ENCODE measurements at places on chromosomes 3 and 15.

- DNase-seq = no peak
These were observed 301.4 kb downstream of the RBMS3 start for GRCh38 chr3:29582273-29582672.

DNA sequence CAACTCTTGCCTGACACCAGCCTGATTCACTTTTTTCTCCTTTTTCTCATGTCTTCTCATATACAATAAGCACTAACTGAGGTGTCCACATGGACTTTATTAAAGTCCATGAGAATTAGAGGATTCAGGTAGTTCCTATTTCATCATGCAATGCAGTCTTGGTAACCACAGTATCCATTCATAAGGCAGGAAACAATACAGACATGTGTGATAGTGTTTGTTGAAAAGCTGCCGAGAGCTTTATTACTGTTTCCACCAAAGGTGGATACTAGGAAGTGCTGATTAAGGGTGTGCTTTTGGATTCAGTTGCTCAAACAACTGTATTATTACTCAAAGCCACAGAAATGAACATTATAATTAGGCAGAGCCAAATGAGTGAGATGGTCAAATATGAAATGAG, 5.3 kb downstream of the CASR start:
- DNase-seq = no peak

- DNase-seq = peak; percentile 56
These were observed 61.3 kb downstream of the BDH1 start for GRCh38 chr3:197494366-197495058.

- DNase-seq = peak; percentile 10
These were observed 428.2 kb downstream of the NLGN1 start for GRCh38 chr3:173825730-173826129.

- DNase-seq = no peak
These were observed 13.8 kb downstream of the NBEAL2 start for GRCh38 chr3:46993292-46993691.

- peak; percentile 90 for DNase-seq
These were observed 2.3 kb downstream of the SH3BP5 start for GRCh38 chr3:15330031-15330596.

DNA sequence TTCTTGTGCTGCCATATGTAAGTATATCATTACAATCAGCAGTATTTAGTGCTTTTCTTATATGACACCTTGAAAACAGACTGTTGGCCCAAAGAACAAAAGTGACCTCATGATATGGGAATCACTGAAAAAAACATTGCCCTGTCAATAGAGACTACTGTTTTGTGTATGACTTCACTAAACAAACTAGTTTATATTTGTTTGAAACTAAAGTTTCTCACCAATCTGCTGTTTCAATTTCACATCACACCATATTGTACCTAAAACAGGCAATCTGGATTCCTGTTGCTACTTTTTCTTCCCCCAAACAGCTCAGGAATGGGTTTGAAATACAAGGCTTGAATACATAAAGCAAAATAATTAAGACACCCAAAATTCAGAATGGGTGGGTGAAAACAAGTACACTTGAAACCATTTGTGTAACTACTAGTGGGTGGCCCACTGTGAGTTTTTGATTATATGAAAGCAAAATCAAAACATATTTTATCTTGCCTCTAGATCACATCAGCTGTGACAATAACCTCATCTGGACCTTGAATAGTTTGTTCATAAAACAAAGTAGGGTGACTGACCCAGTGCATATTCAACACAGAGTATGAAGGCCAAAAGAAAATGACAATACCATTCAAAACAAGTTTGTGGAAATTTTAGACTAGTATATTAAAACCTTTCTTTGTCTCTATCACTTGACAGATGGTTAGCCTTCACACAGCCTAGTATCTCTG, 5.9 kb downstream of the ZBTB20 start:
- no peak for DNase-seq

GRCh38 chr3:33575311-33575710, 135.1 kb upstream of the UBP1 start:
- no peak for DNase-seq

GRCh38 chr3:147661916-147662315, 252.8 kb downstream of the ZIC1 start:
- DNase-seq = no peak

GRCh38 chr3:115512565-115513415, 110.5 kb upstream of the GAP43 start:
- DNase-seq = peak; percentile 67

GRCh38 chr3:57918123-57918837, 89.9 kb upstream of the FLNB start:
- peak; percentile 95 for DNase-seq

DNA sequence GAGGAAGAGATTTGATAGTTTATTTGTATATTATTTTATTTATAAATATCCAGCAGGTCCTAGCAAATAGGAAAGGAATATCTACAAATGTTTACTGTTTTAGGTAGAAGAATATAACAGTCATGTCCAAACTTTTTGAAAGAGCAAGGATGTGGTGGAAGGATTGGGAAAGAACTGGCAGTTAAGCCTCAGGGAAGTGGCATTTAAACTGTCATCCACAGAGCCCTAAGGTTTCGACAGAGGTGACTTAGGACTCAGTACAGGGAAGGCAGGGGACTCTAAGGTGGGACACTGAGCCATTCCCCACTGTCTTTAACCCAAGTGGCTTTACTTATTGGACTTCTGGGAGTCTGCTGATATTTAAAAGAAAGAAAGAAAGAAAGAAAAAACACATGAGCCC, 11.8 kb upstream of the TMEM87A start:
- peak; percentile 30 for DNase-seq

- no peak for DNase-seq
These were observed 72.0 kb downstream of the RAP2B start for GRCh38 chr3:153233986-153234385.

GRCh38 chr3:141629976-141630375, 108.1 kb upstream of the RNF7 start:
- no peak for DNase-seq

DNA sequence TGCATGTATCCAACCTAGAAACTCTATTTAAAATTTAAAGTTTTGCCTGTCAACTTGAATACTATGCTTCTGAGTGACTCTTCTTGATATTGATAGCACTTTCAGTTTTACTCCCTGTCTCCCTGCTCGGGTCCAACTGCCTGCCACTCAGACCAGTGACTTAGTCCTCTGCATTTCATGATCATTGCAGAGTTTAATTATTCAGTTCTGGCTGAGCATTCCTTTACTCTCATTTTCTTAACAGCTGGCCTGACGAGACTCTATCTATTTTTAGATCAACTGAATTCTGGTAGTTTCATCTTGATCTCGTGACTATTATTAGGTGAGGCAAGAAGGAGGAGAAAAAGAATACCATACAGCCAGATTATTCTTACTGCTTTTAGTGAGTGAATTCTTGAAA, 617.4 kb downstream of the SI start:
- peak; percentile 24 for DNase-seq

DNA sequence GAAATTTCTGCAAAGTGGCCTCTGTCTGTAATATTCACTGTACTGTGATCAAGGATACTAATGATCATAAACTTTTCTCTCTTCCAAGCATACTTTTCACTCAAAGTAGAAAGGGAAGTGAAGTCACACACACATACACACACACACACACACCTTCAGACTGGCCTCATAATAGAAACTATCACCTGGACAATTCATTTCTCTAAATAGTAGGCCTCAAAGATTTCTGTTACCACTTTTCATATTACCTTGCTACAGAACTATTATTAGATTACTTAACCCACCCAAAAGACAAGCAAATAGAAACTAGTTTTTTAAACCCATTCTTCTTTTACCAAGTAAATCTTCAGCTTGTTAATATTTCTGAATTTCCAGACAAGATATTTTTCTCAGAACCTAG, 12.2 kb downstream of the CPB1 start:
- no peak for DNase-seq

GRCh38 chr15:33262306-33262705, 48.5 kb upstream of the RYR3 start:
- peak; percentile 1 for DNase-seq

- no peak for DNase-seq
These were observed 18.3 kb downstream of the RNF13 start for GRCh38 chr3:149831321-149831720.

DNA sequence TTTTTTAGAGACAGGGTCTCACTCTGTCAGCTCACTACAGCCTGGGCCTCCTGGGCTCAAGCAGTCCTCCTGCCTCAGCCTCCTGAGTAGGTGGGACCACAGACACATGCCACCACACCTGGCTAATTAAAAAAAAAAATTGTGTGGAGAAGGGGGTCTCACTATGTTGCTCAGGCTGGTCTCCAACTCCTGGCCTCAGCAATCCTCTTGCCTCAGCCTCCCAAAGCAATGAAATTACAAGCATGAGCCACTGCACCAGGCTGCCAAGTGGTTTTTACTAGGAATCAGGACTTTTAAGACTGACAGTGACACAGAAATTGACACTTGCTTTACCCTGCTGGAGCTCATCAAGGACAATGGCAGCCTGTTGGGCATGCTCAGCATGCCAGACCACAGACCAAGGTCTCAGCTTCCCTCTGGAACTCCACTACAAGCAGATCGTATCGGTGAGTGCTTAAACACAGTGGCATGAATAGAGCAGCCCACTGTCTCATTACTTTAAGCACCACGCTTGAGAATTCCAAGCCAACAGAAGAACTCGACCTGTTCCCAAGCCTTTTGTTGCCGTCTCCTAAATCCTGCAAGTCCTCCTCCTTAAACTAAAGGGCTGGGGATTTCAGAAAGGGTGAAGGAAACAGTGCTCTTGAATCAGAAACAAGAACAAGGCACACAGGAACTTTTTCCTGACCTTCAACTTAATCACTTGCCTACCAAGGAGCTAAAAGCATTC, 41.4 kb downstream of the EOMES start:
- DNase-seq = no peak

GRCh38 chr15:29652595-29652994, 169.7 kb downstream of the TJP1 start:
- no peak for DNase-seq

DNA sequence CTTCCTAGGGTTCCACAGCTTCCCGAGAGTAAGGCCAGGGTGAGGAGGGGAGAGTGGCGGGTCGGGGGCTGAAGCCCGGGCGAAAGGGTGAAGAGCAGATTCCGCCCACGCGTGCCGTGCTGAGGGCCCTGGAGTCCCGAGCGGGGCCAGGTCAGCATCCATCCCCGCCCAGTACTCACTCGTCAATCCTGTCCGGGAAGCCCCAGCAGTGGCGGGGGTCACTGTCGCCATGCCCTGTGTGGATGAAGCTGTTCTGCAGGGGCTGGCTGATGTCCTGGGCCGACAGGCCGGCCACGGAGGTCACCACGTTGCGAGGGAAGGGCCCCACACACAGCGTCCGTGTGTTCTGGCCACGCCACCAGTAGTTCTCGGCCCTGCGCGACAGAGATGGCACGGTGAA, 36.3 kb downstream of the TNK2 start:
- no peak for DNase-seq

DNA sequence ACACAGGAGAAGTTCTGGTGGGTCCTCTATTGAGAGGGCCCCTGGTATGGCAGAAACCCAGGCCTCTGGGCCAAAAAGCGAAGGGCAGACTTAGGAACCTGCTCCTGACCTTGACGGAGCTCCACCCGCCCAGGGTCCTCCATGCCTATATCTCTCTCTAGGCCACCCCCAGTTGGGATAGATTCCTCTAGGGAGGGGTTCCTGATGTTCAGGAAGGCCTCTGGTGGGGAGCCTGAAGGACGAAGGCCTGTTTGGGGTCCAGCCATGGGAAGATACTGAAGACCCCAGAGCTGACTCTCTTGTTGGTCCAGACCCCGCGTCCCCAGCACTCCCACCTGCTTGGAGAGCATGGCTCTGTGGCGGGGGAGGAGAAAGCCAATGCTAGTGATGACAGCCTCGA, 104.2 kb downstream of the CORO2B start:
- DNase-seq = no peak

GRCh38 chr3:65888196-65888595, 150.5 kb downstream of the MAGI1 start:
- peak; percentile 13 for DNase-seq

DNA sequence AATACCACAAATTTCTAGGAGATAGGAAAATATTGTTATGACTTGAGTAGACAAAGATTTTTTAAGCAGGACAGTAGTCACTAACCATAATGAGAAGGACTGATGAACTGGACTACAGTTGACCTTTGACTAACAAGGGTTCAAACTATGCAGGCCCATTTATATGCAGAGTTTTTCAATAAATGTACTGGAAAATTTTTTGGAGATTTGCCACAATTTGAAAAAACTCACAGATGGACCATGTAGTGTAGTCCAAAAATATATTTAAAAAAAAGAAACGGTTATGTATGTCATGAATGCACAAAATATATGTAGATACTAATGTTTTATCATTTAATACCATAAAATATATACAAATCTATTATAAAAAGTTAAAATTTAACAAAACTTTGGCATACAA, 151.8 kb downstream of the LRRN1 start:
- DNase-seq = no peak

DNA sequence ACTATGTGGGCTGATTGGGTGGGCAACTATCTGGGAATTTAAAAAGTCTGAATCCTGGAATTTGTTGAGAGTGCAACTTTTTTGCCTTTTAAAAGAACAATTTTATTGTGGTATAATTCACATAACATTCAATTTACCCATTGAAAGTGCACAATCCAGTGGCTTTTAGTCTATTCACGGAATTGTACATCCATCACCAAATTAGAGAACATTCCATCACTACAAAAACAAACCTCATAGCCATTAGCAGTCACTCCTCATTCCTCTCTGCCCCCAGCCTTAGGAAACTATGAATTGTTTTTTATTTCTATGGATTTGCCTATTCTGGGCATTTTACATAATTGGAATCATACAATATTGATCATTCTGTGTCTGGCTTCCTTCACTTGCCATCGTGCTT, 101.8 kb upstream of the ALDH1A3 start:
- DNase-seq = no peak

DNA sequence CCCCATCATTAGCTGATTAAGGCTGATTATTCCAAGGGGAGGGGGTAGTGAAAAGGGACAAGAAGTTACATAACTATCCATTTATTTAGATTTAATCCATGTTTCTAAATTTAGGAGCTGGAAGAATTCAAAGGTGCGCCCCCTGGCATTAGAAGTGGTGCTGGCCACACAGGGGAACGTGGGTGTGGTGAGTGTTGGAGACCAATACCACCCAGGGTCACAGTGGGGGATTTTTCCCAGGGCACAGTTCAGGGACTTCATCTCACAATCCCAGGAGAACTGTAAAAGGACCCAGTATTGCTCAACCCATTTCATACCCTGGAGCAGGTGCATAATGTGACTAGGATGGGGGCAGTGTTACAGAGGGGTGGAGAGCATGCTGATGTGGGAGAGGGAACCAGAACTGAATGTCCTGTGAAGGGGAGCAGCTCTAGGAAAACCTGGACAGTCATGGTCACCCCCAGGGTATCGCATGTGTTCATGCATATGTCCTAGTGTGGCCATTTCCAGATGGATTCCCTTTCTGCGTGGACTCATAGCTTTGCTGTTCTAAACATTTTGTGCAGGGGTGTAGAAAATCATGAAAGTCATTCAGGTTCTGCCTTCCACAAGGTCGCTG, 110.3 kb downstream of the LSM3 start:
- no peak for DNase-seq

- DNase-seq = no peak
These were observed 88.7 kb downstream of the TFG start for GRCh38 chr3:100798012-100798411.

Data from GM23248 (cell line).